Astrocyte of the cerebellum (primary cell): ENCODE measurements at places on chromosomes 12 and 14.

DNA sequence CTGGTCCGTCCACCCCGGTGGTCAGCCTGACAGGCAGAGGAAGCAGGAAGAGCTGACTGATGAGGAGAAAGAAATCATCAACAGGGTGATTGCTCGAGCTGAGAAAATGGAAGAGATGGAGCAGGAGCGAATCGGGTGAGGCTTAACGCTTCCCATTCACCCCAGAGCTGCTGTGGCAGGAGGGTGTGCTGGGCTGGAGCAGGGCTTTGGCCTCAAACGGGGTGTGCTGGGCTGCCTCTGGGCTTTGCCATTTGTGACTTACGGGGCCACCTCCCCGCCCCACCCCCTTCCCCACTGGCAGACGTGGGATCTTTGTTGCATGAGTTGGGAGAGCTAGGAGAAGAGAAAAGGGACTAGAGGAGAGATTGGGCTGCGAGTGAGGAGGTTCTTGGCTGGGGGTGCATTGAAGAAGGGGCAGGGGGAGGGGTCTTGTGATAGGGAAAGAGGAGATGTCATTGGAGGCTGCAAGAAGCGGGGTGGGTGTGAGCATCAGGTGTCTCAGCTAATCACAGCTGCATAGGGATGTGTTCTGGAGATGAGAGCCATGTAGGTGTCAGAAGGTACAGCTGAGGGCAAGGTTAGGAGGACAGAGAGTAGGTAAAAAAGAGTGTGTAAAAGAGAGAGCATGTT lies 56.3 kb downstream of the RPH3A start:
- DNase-seq: no peak

GRCh38 chr12:3132636-3133404 lies 55.6 kb downstream of the TSPAN9 start:
- DNase-seq: no peak

GRCh38 chr14:100056431-100056830 lies 8.8 kb upstream of the EVL start:
- no peak for DNase-seq

GRCh38 chr14:72014486-72014885 lies 82.3 kb downstream of the RGS6 start:
- DNase-seq: no peak

- DNase-seq: no peak
Measured at GRCh38 chr12:109087250-109087649, 6.0 kb downstream of the ALKBH2 start.

DNA sequence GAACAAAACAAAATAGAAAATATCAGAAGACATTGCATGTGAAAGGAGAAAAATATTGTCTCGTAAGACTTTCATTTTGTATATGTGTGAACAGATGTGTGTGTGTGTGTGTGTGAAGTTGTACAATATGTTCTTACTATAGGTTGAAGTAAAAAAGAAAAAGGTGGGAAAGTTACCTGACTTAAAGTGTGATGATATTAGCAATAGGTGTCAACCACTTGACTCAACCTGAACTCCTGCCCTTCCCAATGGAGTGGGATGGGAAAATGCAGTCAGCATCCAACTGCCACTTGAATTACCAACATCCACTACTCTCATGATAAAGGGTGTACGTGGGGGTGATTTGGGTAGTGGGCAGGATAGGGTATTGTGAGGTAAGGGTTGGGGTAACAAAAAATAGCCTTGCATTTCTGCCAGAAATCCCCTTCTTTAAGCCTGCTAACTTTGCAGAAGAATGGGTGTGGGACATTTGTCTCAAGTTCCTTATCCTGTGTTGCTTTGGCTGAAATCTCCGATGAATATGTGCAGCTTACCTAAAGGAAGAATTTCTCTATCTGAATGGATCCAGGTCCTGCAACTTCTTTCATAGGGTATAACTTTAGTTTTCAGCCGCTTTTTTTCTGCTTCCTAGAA lies 181.6 kb downstream of the CHST11 start:
- no peak for DNase-seq

- DNase-seq: no peak
Measured at GRCh38 chr14:74505831-74506230, 12.3 kb downstream of the ISCA2 start.

GRCh38 chr12:99985129-99985570 lies 414 bp upstream of the ANKS1B start:
- no peak for DNase-seq
